Fibroblast of upper back skin (primary cell): ENCODE measurements at places on chromosomes 13 and 19.

DNA sequence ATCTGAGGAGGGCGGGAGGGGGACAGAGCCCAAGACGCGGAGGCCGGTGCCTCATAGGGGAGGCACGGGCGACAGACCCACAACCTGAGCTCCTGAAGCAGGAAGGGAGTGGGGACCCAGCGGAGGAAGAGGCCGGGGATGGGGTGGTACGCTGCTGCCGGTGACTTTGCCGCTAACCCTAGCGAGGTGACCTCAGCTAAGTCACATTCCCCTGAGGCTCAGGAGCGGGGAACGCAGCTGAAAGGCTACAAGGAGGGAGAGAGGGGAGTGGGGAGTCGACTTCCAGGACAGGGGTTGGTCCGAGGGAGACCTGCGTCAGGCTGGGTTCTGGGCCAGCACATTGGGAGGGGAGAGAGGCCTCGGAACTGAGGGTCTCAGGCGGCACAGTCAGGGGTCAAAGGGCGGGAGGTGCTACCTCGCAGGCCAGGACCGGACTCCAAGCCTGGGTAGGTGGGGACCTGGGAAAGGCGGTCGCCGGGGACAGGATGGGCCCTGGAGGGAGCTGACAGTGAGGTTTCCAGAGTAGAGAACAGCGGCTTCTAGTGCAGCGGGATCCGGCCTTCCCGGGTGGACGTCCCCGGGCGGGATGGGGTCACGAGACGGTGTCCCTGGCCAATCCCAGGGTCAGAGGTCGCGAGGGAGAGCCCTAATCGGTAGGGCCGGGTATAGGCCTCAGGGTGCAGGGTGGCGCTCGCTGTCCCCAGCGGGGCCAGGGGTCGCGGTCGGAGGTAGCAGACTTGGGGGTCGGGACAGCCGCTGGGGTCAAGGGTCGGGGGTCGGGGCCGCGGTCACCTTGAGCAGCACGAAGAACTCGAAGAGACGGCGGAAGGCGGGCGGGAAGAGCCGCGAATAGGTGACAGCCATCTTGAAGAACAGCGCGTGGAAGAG, 699 bp downstream of the TMEM259 start:
- DNase-seq: no peak

GRCh38 chr13:93309886-93310523, 83.4 kb downstream of the GPC6 start:
- DNase-seq: peak; percentile 64

GRCh38 chr19:46737298-46737654, 8.6 kb upstream of the FKRP start:
- no peak for DNase-seq

GRCh38 chr13:101415358-101416174, 742 bp downstream of the NALCN start:
- DNase-seq: no peak

- no peak for DNase-seq
Measured at GRCh38 chr13:106565127-106565775, 2.7 kb downstream of the ARGLU1 start.

DNA sequence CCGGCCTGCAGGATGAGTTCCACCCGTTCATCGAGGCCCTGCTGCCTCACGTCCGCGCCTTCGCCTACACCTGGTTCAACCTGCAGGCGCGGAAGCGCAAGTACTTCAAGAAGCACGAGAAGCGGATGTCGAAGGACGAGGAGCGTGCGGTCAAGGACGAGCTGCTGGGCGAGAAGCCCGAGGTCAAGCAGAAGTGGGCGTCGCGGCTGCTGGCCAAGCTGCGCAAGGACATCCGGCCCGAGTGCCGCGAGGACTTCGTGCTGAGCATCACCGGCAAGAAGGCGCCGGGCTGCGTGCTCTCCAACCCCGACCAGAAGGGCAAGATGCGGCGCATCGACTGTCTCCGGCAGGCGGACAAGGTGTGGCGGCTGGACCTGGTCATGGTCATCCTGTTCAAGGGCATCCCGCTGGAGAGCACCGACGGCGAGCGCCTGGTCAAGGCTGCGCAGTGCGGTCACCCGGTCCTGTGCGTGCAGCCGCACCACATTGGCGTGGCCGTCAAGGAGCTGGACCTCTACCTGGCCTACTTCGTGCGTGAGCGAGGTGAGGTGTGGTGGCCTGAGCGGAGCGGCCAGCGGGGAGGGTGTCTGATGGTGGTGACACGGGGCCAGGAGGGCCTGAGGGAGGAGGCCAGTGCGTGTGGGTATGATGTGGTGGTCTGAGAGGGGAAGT, 15.5 kb downstream of the NFIC start:
- DNase-seq: no peak

DNA sequence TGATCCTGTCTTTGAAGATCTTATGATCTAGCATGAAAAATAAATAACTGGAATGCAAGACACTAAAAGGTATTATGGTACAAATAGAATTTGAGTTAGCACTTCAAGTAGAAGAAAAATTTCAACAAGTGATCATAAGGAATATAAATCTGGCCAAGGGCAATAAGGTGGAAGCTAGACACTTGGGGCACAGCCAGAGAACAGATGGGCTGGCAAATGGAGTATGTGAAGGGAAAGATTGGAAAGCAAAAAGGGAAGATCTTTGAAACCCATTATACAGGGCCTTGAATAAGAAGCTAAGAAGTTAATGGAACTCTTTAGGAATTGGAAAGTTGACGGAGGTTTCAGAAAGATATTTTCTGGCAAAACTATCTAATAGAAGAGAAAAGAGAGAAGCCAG, 61.0 kb downstream of the MZT1 start:
- no peak for DNase-seq

GRCh38 chr13:59303433-59303832, 860.3 kb downstream of the DIAPH3 start:
- DNase-seq: peak; percentile 70

- peak; percentile 70 for DNase-seq
Measured at GRCh38 chr13:26601669-26602068, 44.2 kb downstream of the WASF3 start.

- DNase-seq: no peak
Measured at GRCh38 chr13:36973009-36973408, 26.1 kb downstream of the ALG5 start.

- DNase-seq: peak; percentile 52
Measured at GRCh38 chr13:22103046-22104027, 432.5 kb downstream of the FGF9 start.

- no peak for DNase-seq
Measured at GRCh38 chr19:56308792-56309191, 5.8 kb downstream of the ZSCAN5A start.

DNA sequence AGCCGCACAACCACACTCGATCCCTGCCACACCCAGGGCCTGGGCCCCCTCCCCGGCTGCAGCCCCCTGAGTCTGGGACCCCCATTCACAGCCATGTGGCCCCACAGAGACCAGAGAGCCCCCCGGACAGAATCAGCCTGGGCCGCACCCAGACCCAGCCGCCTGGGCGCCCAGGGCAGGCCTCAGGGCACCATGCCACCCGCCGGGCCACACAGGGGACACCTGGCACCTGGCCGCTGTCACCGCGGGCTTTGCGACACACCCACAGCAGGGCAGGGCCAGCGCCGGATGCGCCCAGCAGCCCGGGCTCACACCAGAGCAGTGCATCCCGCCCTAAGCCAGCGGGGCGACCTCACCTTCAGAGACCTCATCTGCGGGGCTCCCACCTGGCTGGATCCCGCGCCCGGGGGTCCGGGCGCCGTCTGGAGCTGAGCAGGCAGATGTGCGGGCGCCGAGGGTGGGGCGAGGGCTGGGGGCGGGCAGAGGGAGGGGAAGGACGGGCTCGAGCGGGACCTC, 443 bp downstream of the TBXA2R start:
- no peak for DNase-seq

GRCh38 chr19:31118986-31119385, 230.2 kb downstream of the TSHZ3 start:
- no peak for DNase-seq

DNA sequence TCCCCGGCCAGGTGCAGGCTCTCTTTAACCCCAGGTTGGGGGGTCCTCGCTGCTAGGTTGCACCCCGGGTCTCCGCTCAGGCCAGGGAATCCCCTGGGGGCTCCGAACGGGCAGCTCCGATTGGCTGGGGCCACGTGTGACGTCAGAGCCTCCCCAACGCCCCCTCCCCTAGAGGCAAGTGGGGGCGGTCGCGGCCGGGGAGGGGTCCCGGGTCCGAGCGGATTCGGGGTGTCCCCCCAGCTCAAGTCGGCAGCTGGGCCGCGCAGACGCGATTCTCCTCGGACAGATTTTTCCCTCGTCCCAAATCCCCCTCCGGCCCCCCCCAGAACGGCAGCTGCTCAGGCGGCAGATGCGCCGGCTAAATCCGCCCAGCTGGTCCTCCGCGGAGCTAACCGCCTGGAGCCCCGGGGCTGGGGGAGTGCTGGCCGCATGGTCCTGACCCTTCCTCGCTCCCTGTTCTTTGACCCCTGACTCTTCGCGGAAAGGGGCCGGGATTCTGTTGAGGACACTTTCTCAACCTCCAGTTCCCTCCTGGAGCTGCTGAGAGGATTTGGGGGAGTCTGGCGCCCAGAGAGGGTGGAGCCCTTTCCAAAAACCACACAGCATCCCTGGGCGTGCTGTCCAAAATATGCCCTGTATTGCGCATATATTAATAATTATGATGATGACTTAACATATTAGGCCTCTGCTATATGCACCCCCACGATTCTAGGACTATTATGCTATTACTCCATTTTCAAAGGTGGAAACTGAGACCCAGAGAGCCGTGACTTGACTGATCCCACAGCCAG, 25.4 kb upstream of the SEMA6B start:
- no peak for DNase-seq

DNA sequence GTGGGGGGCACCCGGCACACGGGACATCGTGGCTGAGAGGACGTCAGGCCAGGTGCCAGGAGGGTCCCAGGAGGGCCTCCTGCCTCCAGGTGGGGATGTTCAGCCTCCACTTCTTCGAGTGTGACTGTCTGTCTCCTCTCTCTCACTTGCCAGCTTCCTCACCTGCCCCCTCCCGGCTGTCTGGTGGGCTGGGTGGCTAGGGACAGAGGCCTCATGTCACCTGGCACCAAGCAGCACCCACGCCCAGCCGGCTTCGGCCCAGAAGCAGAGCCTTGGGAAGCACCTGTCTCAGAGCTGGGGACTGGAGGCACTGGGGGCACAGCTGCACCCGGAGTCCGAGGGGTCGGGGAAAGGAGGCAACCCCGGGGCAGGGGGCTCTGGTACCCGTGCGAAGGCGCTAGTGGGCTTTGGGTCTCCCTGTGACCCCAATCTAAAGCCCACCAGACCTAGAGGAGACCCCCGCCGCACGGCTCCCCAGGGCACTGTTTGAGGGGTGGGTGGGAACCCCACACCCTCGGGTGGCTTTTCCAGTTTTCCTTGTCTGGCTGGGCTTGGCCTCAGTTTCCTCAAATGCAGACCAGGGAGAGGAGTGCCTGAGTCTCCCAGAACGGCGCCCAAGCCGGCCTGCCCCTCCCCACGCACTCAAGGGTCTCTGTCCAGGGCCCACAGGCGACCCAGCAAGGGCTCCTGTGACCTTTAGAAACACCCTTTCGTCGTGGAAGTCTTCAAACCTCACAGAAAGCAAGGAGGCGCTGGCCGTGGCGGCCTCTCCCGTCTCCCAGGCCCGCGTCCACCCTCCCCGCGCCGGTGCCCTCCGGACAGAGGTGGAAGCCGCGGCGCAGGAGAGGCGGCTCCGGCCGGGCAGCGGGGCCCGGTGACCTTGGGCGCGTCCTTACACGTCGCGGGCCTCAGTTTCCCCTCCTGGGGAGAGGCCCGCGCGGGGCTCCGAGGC, 664 bp upstream of the HCN2 start:
- DNase-seq: no peak

GRCh38 chr13:112981451-112981850, 12.4 kb downstream of the MCF2L start:
- no peak for DNase-seq

GRCh38 chr13:58704953-58705352, 1073.4 kb downstream of the PCDH17 start:
- no peak for DNase-seq

DNA sequence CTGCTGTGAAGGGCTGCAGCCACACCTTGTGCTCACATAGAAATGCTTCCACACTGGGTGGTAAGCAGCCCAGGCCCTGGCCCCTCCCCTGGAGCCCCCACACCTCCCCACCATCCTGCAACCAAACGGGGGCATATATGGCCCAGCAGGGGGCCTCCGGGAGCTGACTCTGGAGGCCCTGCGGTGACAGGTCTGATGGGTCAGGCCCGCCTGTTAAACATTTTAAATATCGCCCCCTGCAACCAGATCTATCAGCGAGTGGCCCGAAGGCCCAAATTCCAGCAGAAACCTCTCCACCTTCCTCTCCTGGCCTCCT, 48.0 kb upstream of the KATNAL1 start:
- no peak for DNase-seq

DNA sequence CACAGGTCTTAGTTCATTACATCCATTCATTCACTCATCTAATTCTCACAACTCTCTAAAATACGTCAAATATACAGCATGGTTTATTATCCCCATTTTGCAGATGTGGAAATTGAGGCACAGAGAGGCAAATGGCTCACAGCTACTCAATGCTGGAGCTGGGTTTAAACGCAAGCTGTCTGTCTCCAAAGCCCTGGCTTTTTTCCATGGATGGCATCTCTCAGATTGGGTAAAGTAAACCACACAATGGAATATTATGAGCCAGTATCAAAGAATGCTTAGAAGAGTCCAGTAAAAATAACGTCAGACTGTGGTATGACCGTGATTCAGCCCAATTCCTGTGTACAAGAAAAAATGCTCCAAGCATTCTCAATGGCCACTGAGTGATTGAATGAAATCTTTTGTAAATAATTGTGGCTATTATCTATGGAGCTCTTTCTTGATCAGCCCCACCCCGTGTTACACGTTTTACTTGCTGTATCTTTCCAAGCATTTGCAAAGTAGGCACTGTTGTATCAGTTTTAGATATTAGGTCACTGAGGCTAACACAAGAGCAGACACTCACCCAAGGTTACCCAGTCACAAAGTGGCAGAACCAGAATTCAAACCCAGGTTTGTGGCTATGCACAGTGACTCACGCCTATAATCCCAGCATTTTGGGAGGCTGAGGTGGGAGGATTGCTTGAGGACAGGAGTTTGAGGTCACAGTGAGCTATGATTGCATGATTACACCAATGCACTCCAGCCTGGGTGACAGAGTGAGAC, 5.5 kb upstream of the ACP7 start:
- peak; percentile 93 for DNase-seq

DNA sequence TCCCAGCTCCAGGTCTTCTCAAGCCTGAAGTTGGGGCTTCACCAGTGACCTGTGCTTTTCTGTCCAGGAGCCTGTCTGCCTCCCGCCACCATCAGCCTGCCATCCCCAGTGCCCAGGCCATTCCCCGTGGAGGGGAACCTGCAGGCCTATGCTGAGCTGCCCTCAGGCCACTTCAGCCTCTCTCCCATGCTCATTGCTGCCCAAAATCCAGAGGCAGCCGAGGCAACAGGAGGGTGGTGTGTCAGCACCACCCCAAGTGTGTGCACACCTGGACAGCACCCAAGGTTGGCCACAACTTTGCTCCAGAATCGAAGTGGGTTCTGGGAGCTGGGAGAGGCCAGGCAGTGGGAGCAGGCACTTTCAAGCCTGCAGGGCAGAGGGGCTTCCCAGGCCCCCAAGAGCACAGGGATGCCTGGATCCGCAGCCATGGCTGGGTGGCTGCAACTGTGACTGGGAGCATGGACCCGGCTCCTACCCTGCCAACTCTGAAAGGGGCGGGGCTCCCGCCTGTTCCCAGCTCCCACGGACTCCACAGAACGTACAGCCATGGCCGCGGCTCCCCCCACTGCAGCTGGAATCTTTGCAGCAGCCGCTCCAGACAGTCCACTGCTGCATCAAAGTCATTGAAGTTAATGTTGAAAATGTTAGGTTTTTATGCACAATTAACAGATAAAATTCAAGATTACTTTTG, 1747.0 kb downstream of the OLFM4 start:
- DNase-seq: no peak
